ENCODE measurements at places on chromosomes 6 and 20.

DNA sequence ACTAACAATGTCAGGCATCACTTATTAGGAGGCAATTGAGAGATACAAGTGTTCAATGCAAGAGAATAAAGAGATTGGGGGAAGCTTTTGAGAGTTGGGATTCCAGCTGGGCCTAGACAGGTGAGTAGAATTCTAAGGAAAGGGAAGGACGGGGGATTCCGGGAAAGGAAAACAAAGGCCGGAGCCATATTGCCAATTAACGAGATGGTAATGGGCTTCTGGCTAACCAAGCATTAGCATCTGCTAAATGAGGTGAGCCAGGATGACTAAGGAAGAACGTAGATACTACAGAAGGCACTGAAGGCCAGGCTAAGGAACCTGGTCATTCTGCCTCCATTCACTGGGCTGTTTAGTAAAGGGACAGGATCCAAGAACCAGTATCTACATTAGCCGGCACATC, 10.5 kb downstream of the FYN start:
- DNase-seq: no peak

- DNase-seq: no peak
Observed at GRCh38 chr6:22596011-22596410, 26.6 kb downstream of the HDGFL1 start.

GRCh38 chr6:32413427-32414047, 6.6 kb upstream of the BTNL2 start:
- DNase-seq: peak; percentile 82

- DNase-seq: no peak
Observed at GRCh38 chr20:57465486-57465885, 59.5 kb downstream of the CTCFL start.

- no peak for DNase-seq
Observed at GRCh38 chr20:17014217-17014616, 212.6 kb upstream of the PCSK2 start.

GRCh38 chr6:168291450-168291849, 28.1 kb downstream of the DACT2 start:
- no peak for DNase-seq

DNA sequence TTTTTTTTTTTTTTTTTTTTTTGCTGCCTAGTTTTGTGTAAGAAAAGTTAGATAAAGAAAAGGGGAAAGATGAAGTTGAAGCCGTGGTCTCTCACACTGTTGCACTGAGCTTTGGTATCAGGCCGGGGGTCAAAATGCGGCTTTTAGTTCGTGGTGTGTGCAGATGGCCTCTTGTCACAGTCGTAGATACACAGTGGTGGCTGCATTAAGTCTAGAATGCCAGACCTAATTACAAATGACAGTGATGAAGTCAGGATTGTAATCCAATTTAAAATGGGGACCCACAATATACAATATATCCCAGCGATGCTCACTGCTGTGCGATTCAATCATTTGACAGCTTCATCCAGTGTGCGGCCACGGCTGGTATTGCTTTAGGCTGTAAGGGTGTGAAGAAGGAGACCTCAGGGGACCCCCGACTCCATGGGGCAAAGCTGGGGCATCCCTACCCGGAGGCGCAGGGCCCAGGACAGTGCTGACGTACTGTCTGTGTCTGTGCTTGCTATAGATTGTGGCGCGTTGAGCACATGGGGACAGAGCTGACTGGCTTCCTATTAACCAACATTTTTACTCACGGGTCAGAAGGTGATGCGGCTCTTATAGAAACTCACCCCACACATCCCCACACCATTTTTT, 210.0 kb upstream of the SOX4 start:
- no peak for DNase-seq

All from suppressor macrophage treated with lipopolysaccharide for 4 hours (primary cell).